ENCODE measurements at places on chromosomes 7 and 10. TPM values are rescaled to one million over a fixed set of nuclear protein-coding genes. Genes with fewer than 3 reads are reported as not detected.
A peak's percentile ranks its signal among the peaks of the same experiment; 100 is the strongest.

DNA sequence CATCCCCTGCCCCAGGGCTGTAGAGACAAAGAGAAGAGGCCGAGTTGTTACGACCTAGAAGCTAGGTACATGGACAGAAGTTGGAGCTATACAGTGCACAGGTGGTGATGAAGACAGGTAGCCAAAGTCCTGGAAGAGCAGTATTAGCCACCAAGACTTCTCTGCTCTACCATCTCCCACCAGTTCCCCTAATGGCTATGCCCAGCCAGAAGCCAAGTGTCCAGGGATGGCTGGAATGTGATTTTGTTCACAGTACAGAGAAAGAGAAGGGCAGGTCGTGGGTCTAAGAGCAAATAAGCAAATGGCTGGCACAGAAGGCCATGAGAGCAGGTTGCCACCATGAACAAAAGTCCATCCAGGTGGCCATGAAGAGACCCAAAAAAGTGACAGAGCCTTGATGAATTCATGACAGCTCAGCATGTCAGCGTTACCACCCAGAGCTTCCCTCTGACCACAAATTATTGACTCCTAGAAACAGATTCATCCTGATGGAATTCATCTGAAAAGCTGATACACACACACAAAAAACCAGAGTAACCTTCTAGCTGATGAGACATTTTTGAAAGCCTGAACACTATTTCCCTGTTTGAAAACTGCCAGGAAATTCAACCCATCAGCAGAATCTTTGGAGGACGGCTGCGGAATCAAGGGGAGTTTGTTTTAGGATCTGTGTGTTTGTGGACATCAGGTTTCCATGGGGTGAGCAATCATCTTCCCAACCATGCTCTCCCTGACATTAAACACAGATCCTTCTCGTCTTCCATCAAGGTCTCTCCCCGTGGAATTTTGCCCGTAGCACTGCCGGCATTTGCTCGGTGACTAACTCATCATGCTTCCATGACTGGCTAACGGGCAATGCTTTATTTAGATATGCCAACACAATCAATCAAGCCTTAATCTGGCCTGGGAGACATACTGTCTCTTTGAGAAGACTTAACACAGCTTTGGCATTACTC is 906.7 kb upstream of the AUTS2 start:
- H3K27me3 ChIP-seq, result no peaks in the 10 kb centered on the region
- no peak overlapping the region for H3K27ac ChIP-seq
- H3K36me3 ChIP-seq, result no peaks in the 10 kb centered on the region

- no peaks in the 10 kb centered on the region for H3K4me1 ChIP-seq
- H3K27me3 ChIP-seq, result no peaks in the 10 kb centered on the region
- no peak for DNase-seq
- no peak overlapping the region for H3K27ac ChIP-seq
These were observed 461.0 kb downstream of the IPMK start for GRCh38 chr10:57806675-57807074.

GRCh38 chr7:29806208-29806994 is at the start of gene WIPF3:
Gene WIPF3, plus strand, starts transcription at chr7:29806508. Its CDS starts 28,217 bp downstream, at chr7:29834725.
- no peaks in the 10 kb centered on the region for H3K27me3 ChIP-seq
- no peaks in the 10 kb centered on the region for H3K4me1 ChIP-seq
- no peaks in the 10 kb centered on the region for H3K36me3 ChIP-seq

GRCh38 chr7:213324-213993 is 21.1 kb downstream of the FAM20C start:
- no peak overlapping the region for H3K4me3 ChIP-seq
- no peaks in the 10 kb centered on the region for H3K27me3 ChIP-seq
- H3K36me3 ChIP-seq, result no peaks in the 10 kb centered on the region
- DNase-seq, result no peak
- H3K4me1 ChIP-seq, result no peaks in the 10 kb centered on the region

GRCh38 chr10:124523901-124524300 is 62.3 kb downstream of the LHPP start:
- H3K4me3 ChIP-seq, result no peak overlapping the region
- no peaks in the 10 kb centered on the region for H3K36me3 ChIP-seq
- H3K4me1 ChIP-seq, result no peaks in the 10 kb centered on the region
- H3K27me3 ChIP-seq, result no peaks in the 10 kb centered on the region

DNA sequence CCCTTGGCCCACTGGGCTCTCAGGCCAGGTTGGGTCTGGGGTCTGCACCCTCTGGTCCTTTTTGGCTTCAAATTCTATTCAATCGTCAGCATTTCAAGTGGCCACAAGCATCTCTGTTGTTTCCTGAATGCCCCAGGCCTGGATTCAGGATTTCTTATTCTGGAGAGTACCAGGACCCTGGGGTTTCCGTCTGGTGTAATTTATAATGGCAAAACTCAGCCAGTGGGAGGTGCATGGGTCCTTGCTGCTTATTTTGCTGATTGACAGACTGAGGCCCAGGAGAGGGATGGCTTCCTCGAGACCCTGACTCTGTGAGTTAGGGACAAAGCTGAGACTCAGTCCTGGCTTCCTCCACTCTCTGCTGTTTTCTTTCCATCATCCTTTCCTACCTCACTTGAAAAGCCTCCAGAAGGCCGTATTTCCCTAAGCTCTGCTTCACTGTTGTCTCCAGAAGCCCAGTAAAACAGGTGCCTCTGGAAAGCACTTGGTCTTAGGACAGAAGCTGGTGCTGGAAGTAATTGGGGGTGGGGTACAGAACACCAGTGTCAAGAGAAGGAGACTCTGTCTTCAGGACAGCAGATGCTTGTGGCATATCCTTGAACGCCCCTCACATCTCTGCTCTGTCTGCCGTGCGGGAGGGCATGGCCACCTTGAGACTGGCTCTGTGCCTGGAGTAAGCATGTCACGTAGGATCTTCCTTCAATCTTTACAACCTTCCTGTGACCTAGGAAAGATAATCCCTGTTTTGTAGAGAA is 39.4 kb upstream of the SH2D4B start:
- peaks cover 5% of the 10 kb centered on the region for H3K36me3 ChIP-seq
- H3K4me1 ChIP-seq, result peaks cover 96% of the 10 kb centered on the region
- DNase-seq, result no peak
- no peaks in the 10 kb centered on the region for H3K27me3 ChIP-seq
- H3K4me3 ChIP-seq, result no peak overlapping the region

- H3K4me1 ChIP-seq, result no peaks in the 10 kb centered on the region
- no peaks in the 10 kb centered on the region for H3K36me3 ChIP-seq
- H3K4me3 ChIP-seq, result no peak overlapping the region
- DNase-seq, result no peak
These were observed 46.7 kb downstream of the CALD1 start for GRCh38 chr7:134826105-134826504.

DNA sequence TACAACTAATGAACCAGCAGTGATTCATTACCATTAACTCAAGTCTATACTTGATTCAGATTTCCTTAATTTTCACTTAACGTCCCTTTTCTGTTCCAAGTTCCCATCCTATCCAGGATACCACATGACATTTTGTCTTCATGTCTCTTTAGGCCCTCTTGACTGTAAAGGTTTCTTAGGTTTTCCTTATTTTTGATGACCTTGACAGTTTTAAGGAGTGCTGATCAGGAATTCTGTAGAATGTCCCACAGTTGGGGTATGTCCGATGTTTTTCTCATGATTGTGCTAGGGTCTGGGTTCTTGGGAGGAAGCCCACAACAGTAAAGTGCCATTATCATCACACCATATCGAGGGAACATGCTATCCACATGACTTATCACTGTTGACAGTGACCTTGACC is 162.7 kb downstream of the PTPN20 start:
- no peaks in the 10 kb centered on the region for H3K36me3 ChIP-seq
- no peaks in the 10 kb centered on the region for H3K27me3 ChIP-seq
- H3K4me3 ChIP-seq, result no peak overlapping the region
- DNase-seq, result no peak

GRCh38 chr7:111685349-111685748 is 123.1 kb upstream of the IMMP2L start:
- no peaks in the 10 kb centered on the region for H3K27me3 ChIP-seq
- H3K27ac ChIP-seq, result no peak overlapping the region
- H3K4me1 ChIP-seq, result no peaks in the 10 kb centered on the region
- no peak overlapping the region for H3K4me3 ChIP-seq
- no peak for DNase-seq

DNA sequence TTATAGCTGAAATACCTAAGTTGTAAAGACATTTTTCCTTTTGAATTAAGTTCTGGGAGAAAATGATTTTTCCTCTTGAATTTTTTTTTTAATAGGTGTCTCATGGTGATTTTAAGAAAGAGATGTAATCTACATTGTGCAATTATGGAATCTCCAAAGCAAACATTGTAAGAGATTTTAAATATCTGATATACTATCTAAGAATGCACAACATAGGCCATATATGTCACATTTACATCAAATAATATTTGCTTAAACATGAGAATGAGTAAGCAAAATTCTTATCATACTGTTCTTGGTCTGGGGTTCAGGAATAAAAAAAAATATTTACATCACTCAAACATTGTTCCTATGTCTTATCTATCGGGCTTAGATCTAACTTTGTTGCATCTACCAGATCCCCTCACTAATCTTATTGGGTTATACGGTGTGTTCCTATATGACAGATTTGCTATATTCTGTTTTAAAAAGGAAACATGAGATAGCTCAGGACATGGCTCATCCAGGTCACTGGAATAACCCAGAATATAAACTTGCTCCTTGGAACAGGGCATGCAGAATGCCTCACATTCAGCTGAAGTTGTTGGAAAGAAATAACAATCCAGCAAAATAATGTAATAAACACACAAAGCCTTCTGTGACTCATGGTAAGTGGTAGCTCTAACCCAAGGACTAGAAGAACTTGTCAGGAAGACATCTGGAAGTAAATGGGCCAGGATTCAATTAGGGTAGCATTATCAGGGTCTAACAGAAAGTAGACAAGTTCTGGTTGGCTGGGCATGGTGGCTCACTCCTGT is 794.7 kb downstream of the IPMK start:
- no peaks in the 10 kb centered on the region for H3K4me1 ChIP-seq
- DNase-seq, result no peak
- no peaks in the 10 kb centered on the region for H3K27me3 ChIP-seq

DNA sequence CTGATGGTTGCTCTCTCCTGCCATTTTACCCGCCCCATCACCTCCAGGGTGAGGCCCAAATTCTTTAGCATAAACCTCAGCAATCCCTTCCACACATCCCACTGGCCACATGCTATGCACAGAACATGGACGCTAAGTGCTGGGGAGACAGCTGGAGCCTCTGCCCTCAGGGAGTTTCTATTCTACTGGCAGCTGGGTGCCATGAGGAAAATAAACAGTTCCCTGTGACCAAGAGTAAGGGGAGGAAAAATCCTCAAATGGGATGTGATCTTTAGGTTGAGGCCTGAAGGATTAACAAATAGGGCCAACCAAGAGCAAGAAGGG is 1.2 kb downstream of the PARP12 start:
- H3K36me3 ChIP-seq, result no peaks in the 10 kb centered on the region
- H3K27ac ChIP-seq, result peak overlapping the region; percentile 86
- no peaks in the 10 kb centered on the region for H3K4me1 ChIP-seq
- no peaks in the 10 kb centered on the region for H3K27me3 ChIP-seq
- DNase-seq, result no peak

- H3K4me1 ChIP-seq, result peaks cover 5% of the 10 kb centered on the region
- DNase-seq, result peak; percentile 35
- H3K4me3 ChIP-seq, result no peak overlapping the region
These were observed 10.2 kb upstream of the CH25H start for GRCh38 chr10:89217057-89217990.

- H3K4me1 ChIP-seq, result no peaks in the 10 kb centered on the region
- H3K4me3 ChIP-seq, result no peak overlapping the region
- H3K27ac ChIP-seq, result no peak overlapping the region
These were observed 151.0 kb downstream of the PLPP4 start for GRCh38 chr10:120607710-120608703.

DNA sequence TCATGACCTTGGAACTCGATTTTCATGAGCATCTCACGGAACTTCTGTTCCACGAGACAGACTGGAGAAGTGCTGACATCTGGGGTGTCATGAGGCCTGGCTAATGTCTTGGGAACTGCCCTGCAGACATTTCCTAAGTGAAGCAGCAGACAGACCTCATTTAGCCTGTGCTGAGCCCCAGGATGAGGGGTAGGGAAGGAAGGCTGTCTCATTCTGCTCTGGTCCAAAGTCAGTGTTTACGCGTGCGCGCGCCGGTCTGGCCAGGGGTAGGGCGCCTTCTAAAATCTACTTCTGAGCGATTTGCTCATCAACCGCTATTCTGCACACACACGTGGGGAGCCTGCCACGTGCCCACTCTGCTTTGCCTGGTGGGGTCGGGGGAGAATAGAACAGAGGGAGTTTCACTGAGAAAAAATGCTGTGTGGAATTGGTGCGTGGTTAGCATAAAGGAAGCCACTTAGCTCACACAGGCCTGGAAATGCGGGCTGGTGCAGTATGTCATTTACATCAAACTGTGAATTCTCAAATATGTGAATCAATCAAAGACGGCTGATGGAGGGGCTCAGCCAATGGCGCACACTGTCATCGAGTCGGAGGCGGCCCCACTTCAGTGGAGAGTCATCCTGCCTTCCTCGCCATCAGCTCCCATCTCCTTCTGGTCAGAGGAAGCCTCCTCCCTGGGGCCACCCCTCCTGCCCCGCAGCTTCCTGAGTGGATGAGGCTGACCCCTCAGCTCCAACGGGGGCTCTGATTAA is 335.1 kb downstream of the ADARB2 start:
- H3K4me1 ChIP-seq, result no peaks in the 10 kb centered on the region
- H3K4me3 ChIP-seq, result no peak overlapping the region
- H3K27me3 ChIP-seq, result no peaks in the 10 kb centered on the region
- H3K36me3 ChIP-seq, result no peaks in the 10 kb centered on the region
- no peak overlapping the region for H3K27ac ChIP-seq

DNA sequence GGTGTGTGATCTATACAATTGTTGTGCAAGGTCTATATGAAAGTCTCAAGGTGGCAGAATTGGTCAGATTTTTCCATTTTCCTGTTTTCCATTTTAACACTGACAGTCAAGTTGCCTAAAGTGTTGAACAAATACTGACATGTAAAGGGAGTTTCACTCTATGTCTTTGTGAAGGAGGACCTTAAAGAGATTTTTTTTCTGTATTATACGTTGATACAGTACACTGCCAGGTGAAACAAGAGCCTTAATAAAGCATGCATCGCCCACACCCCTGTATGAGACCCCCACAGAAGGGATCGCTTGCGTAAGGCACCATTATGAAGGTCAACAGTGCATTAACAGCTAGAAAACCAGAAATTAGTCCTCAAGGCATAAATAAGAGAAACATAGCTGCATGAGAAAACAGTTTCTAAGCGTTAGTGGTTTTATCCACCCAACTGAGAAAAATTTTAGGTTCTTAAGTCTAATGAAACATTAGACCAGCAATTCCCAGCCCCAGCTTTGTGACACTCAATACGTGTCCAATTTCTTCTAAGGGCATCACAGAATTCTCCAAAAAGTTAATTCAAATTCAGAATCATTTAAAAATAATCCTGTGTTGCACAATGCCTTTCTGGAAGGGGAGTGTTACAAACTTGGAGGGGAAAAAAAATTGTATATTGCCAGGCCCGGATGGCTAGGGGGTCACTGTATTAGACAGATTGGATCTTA is 6.9 kb downstream of the KLF6 start:
- peak overlapping the region; percentile 89 for H3K4me3 ChIP-seq
- no peaks in the 10 kb centered on the region for H3K27me3 ChIP-seq
- DNase-seq, result no peak

- H3K4me3 ChIP-seq, result no peak overlapping the region
- DNase-seq, result no peak
- H3K36me3 ChIP-seq, result no peaks in the 10 kb centered on the region
- H3K4me1 ChIP-seq, result peaks cover 8% of the 10 kb centered on the region
These were observed 59.6 kb upstream of the PITRM1 start for GRCh38 chr10:3231951-3232730.

- no peaks in the 10 kb centered on the region for H3K27me3 ChIP-seq
- DNase-seq, result no peak
- H3K36me3 ChIP-seq, result no peaks in the 10 kb centered on the region
- H3K4me1 ChIP-seq, result no peaks in the 10 kb centered on the region
These were observed 2.9 kb downstream of the MRLN start for GRCh38 chr10:59750155-59750945.

NUP205 gene
- total RNA-seq, result 28.6 TPM

C10orf53 gene
- not detected for total RNA-seq

MSS51 gene
- total RNA-seq, result 3.3 TPM

VWDE gene
- 12.6 TPM for total RNA-seq

FLNC gene
- total RNA-seq, result 5.5 TPM

HOXA9 gene
- total RNA-seq, result 13.0 TPM

MUC3A gene
- total RNA-seq, result not detected

GJD4 gene
- not detected for total RNA-seq

ECD gene
- 31.0 TPM for total RNA-seq

Measured in tibial nerve (tissue), 4 donors.